ENCODE measurements at places on chromosomes 16 and 17. TPM values are rescaled to one million over a fixed set of nuclear protein-coding genes. Genes with fewer than 3 reads are reported as not detected.

DNA sequence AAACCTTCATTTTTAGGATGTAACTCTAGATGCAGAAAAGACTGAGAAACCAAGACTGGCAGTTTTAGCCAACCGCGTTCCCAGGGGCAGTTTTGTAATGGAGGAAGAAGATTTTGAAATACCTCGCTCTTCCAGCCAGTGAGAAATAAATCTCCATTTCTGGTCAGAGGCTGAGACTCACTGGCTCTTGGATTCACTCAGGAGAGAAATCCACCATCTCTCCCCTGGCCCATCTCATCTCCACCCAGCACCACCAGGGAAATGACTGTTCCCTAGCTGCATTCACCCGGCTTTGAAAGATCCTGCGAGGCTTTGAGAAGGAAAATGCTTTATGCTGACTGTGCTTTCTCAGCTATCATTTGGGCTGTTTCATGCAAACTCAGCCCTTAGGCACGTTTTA lies 185.2 kb downstream of the SOX9 start:
- H3K27ac ChIP-seq: no peak overlapping the region
- no peak overlapping the region for H3K4me3 ChIP-seq
- no peaks in the 10 kb centered on the region for H3K36me3 ChIP-seq
- no peak for DNase-seq
- no peaks in the 10 kb centered on the region for H3K4me1 ChIP-seq

GRCh38 chr17:81153340-81153803 lies 11.9 kb upstream of the PVALEF start:
- DNase-seq: no peak
- no peaks in the 10 kb centered on the region for H3K36me3 ChIP-seq
- H3K4me1 ChIP-seq: no peaks in the 10 kb centered on the region
- no peaks in the 10 kb centered on the region for H3K27me3 ChIP-seq
- no peak overlapping the region for H3K4me3 ChIP-seq

DNA sequence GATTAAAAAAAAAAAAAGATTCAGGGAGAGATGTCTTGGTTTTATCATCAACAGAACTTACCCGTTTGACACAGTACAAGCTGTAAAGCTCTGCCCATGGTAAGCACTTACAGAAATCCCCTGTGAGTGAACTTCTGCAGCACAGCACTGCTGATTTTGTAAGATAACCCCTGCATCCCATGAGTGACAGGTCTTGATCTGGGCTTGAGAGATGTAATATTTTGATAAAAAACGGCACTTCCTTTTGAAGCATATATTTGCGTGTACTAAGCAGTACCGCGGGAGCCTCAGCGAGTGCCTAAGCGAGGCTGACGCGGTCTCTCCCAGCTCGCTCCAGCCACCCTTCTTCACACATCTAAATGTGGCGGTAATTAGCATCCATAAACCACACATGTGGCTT lies 50.5 kb downstream of the IKZF3 start:
- no peaks in the 10 kb centered on the region for H3K27me3 ChIP-seq
- DNase-seq: no peak
- H3K36me3 ChIP-seq: no peaks in the 10 kb centered on the region
- H3K27ac ChIP-seq: no peak overlapping the region
- peaks cover 5% of the 10 kb centered on the region for H3K4me1 ChIP-seq

GRCh38 chr17:59254742-59255141 lies 34.4 kb downstream of the GDPD1 start:
- no peaks in the 10 kb centered on the region for H3K27me3 ChIP-seq
- DNase-seq: no peak
- H3K4me1 ChIP-seq: no peaks in the 10 kb centered on the region
- H3K4me3 ChIP-seq: no peak overlapping the region
- H3K36me3 ChIP-seq: no peaks in the 10 kb centered on the region
- no peak overlapping the region for H3K27ac ChIP-seq

DNA sequence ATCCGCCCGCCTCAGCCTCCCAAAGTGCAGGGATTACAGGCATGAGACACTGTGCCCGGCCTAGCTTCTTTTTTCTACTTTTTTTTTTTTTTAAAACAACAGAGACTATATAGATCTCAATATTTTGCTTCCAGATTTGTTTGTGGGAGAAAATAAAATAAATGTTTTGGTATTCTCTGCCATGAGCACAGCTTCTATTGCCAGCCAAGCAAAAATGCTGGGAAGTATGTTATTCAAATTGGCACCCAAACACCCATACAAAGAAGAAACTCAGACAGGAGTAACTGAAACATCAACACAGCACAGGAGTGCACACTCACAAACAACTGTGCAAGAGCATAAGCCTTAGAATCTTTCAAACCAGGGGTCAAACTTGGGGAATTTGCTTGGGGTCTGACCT lies 37.2 kb upstream of the CLEC3A start:
- no peaks in the 10 kb centered on the region for H3K27me3 ChIP-seq
- H3K4me3 ChIP-seq: no peak overlapping the region
- no peak overlapping the region for H3K27ac ChIP-seq
- H3K4me1 ChIP-seq: no peaks in the 10 kb centered on the region
- H3K36me3 ChIP-seq: no peaks in the 10 kb centered on the region

The ACSM2A gene
- total RNA-seq: not detected

The IRX3 gene
- 1.6 TPM for total RNA-seq

The TMEM220 gene
- total RNA-seq: 4.4 TPM
